ENCODE measurements at places on chromosomes 3 and 15.

- no peaks in the 10 kb centered on the region for H3K36me3 ChIP-seq
- peak; percentile 63 for DNase-seq
- no peaks in the 10 kb centered on the region for H3K27me3 ChIP-seq
- H3K27ac ChIP-seq, result no peak overlapping the region
- no peak overlapping the region for H3K4me3 ChIP-seq
Measured at GRCh38 chr3:151135541-151136337, 50.3 kb downstream of the MED12L start.

DNA sequence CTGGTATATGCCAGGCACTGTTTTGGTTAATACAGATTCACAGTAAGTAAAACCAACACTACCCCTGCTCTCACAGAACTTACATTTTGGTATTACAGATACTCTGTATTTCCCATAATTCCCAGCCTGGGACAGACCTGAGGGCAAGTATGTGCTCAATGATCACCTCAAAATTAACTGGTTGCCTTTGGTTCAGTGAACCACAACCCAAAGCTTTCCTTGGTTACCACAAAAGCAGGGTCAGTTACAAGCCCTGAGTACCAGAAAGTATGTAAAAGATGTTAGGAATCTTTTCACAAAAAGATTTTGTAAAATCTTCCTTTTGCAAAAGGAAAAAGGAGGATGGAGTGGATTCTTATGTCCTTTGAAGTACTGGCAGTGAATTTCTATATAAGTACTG, 72.2 kb upstream of the GUCA1C start:
- no peaks in the 10 kb centered on the region for H3K4me1 ChIP-seq
- no peaks in the 10 kb centered on the region for H3K36me3 ChIP-seq
- no peak for DNase-seq
- no peak overlapping the region for H3K4me3 ChIP-seq
- no peak overlapping the region for H3K27ac ChIP-seq
- no peaks in the 10 kb centered on the region for H3K27me3 ChIP-seq

DNA sequence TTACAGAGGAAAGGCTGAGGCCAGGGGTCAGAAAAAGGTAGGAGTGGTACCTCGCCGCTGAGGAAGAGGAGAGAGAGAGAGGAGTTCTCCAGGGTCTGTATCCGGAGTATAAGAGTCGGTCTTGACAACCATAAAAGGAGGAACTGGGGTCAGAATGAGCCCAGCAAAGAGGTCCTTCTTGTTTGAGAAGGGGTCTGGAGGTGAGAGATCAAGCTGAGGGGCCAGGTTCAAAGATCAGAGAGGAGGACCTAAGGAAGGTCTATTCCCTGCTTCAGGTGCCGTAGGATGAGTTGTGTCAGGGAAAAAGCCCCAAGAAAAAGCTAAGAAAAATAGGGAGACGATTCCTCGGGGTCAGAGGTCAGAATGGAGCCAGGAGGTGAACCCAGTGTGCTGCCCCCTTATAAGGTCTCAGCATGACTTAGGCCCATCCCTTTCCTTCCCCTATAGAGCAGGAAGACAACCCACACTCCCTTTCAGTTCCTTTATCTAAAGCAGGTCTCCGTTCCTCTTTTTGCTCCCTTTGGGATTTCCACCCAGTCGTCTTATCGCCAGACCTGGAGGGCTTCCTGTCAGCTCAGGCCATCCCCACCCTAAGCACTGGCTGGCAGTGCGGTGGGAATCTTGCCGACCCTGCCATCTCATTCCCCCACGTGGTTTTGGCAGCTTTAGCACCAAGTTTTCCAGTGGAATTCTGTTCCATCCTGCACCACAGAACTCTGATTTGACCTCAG, 651 bp downstream of the MTMR14 start:
- H3K27ac ChIP-seq, result peak overlapping the region; percentile 62
- H3K4me3 ChIP-seq, result peak overlapping the region; percentile 100
- no peaks in the 10 kb centered on the region for H3K4me1 ChIP-seq

DNA sequence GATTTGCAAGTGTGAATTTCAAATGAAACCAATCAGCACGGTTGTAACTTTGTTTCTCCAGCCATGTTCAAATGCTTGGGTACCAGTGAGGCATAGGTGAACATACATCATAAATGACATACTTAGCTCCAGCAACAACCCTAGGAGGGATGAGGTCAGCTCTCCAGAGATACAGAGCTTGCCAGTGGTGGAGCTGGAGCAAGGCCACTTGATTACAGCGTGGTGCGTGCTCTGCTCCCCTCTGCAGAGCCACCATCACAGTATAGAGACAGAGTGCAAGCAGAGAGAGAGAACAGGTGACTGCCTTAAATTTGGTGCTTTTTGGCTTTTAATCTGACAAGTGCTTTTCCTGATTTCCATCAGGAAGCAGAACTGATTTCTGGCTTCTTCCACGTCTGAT, 275.1 kb downstream of the PDZRN3 start:
- H3K27ac ChIP-seq, result no peak overlapping the region
- no peaks in the 10 kb centered on the region for H3K36me3 ChIP-seq
- no peaks in the 10 kb centered on the region for H3K4me1 ChIP-seq
- H3K4me3 ChIP-seq, result no peak overlapping the region
- no peak for DNase-seq

DNA sequence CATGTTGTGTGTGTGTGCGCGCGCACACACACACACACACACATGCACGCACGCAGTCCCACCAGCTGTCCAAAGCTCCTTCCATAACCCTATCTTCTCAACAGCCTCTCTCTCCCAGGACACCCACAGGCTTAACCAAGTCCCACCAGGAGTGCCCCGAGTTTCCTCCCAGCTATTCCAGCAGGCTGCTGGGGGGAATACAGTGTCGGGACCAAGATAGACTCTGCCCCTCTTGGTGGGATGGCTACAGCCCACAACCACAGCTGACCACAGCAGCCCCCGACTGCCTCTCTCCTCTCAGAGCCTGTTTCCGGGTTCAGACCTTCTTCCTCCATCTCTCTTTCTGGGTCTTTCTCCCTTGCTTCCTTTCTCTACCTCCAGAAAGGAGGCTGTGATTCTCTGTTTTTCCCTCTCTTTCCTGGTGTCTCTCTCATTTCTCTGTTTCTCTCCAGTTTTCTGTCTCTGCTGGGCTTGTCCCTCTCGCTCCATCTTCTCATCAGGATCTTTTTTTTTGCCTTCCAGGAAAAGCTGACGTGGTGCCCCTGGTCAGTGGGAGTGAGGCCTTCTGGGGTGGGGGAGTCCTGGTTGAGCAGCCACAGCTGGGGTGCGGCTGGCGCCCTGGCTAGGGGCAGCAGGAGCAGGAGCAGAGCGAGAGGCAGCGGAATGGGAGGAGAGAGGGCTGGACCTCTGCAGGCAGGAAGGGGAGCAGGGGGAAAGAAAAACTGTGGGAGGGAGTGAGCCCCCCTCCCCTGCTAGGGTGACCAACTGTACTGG, 3.3 kb upstream of the ISLR start:
- H3K27me3 ChIP-seq, result no peaks in the 10 kb centered on the region
- no peaks in the 10 kb centered on the region for H3K4me1 ChIP-seq
- no peak for DNase-seq
- no peaks in the 10 kb centered on the region for H3K36me3 ChIP-seq
- no peak overlapping the region for H3K4me3 ChIP-seq
- no peak overlapping the region for H3K27ac ChIP-seq

DNA sequence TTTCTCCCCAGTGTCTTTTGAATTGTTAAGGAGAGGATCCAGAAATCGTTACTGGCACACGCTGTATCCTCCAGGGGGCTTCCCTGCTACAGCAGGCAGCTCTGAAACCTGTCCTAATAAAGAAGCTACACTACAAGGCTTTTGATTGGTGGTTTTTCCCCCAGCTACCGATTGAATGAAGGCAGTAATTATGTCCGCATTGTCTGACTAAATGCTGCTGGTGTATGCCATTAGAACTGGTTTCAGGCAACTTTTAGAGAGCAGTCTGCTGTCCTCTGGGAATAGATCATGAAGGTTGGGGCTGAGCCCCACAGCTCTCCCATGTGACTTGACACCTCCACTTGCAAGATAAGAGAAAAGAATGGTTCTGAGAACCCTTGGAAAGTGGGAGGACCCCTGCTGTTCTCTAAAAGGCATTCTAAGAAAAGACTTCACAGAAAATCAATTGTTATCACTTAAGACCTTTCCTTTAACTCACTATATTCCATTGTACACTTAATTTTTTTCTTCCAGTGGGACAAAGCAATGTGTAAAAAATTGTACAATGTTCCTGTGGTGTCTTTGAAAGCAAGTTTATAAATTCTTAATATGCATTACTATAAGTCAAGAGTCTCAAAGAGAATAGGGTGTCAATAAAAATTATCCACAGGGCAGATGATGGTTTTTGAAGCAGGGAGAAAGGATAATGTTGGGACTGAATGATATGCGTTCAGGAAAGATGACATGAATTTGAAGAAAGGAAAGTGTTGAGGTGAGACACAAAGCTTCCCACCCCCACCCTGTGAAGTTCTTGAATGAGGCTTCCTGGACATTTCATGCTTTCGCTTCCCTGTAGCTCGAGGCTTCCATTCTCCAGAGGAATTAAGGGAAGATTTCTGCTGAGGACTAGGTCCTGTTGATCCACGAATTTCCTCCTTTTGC, 53.0 kb upstream of the DAZL start:
- DNase-seq, result no peak
- no peaks in the 10 kb centered on the region for H3K4me1 ChIP-seq
- H3K4me3 ChIP-seq, result no peak overlapping the region
- no peaks in the 10 kb centered on the region for H3K27me3 ChIP-seq

GRCh38 chr3:120765830-120766493, 23.4 kb downstream of the GTF2E1 start:
- H3K36me3 ChIP-seq, result no peaks in the 10 kb centered on the region
- DNase-seq, result no peak
- no peaks in the 10 kb centered on the region for H3K4me1 ChIP-seq
- H3K27me3 ChIP-seq, result no peaks in the 10 kb centered on the region
- H3K4me3 ChIP-seq, result no peak overlapping the region

DNA sequence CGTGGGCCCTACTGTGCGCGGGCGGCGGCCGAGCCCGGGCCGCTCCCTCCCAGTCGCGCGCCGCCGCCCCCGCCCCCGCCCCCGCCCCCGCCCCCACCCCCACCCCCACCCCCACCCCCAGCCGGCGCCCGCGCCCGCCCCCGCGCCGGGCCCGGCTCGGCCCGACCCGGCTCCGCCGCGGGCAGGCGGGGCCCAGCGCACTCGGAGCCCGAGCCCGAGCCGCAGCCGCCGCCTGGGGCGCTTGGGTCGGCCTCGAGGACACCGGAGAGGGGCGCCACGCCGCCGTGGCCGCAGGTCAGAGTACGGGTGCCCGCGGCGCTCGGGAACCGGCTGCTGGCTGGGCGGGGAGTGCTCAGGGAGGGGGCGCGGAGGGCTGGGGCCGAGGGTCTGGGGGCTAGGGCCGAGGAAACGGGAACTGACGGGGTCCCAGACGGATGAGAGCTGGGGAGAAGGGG, 1.1 kb upstream of the PPARG start:
- no peaks in the 10 kb centered on the region for H3K4me1 ChIP-seq
- peak; percentile 74 for DNase-seq

DNA sequence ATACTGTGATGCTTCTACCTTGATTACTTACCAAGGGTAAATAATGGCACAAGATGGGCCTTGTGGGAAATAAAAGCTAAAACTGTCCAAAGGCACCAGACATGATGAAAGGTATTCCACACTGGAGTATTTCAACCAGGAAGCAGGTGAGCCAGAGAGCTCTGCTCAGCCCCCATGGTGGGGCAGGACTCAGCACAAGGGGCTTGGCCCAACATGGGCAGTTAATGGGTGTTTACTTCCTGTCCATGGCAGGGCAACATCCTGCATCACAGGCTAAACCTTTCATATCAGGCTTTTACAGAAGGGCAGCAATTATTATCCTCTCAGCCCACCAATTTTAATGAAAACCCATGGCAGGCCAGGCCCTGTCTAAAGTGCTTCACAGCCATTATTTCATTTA, 38.2 kb downstream of the MAGI1 start:
- H3K4me3 ChIP-seq, result no peak overlapping the region
- no peaks in the 10 kb centered on the region for H3K36me3 ChIP-seq

DNA sequence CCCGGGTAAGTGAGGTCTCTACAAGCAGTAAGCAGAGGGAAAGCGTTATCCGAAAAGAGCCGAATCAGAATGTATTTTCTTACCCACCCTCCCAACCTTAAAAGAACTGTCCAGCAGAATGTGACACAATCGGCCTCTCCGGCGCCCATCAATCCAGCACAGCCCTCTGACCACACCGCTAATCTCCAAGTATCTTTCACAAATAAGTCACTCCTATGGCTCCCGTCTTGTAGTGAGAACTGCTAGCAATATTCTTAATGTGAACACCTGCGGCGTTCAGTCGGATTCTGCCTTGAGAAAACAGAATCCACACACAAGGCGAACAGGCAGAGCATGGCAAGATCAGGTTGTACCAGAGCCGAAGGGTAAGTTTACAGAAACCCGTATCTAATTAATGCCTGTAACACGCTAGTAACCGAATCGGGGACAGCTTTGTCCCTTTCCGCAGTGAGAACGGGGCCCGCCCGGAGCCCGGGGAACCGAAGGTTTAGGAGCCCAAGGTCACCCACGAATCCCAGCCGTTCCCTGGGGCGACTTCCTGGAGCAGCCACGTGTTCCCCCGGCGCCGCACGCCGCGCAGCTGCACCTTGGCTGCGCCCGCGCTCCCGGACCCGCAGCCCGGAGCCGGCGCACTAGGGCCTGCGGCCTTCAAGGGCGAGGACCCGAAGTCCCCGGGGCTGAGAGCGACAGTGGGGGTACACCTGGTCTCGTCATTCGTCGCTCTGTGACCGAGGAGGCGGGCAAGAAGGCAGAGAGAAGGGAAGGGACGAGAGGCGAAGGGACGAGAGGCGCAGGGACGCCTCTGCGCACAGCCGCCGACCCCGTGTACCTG, 672 bp downstream of the TFRC start:
- no peaks in the 10 kb centered on the region for H3K27me3 ChIP-seq
- DNase-seq, result peak; percentile 79
- H3K4me3 ChIP-seq, result peak overlapping the region; percentile 99
- no peaks in the 10 kb centered on the region for H3K4me1 ChIP-seq

- DNase-seq, result no peak
- no peak overlapping the region for H3K27ac ChIP-seq
- H3K27me3 ChIP-seq, result no peaks in the 10 kb centered on the region
- no peaks in the 10 kb centered on the region for H3K4me1 ChIP-seq
Measured at GRCh38 chr15:59237119-59237855, 30.6 kb downstream of the LDHAL6B start.

DNA sequence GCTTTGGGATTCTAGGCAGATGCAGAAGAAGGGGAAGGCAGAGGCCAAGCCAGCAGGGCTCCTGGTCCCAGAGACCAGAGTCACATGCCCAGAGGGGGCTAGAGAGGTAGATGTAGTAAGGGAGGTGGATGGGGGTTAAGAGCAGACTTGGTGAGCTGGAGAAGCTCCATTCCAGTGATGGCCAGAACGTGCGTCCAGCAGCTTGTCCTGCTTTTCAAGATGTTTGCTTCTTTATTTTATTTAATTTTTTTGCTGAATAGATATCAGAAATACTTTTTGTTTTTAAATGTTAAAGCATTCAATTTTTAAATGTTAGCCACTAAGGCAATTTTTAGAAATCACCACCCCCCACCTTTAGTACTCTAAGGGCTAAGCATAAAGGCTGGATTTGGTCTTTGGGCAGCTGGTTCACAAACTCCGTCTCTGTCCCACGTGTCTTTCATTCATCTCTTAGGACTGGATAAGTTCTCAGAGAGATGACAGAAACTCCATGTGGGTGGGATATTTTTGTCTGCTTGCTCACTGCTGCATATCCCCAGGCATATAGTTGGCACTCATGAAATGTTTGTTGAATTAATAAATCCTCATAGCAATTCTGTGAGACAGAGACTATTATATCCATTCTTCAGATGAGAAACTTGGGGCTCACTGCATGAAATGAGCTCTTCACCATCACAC, 6.7 kb downstream of the COLQ start:
- H3K36me3 ChIP-seq, result no peaks in the 10 kb centered on the region
- H3K27me3 ChIP-seq, result no peaks in the 10 kb centered on the region
- H3K4me1 ChIP-seq, result no peaks in the 10 kb centered on the region
- no peak overlapping the region for H3K4me3 ChIP-seq
- DNase-seq, result no peak

Data from right lobe of liver (tissue), 6 donors.